ENCODE measurements at places on chromosomes 7 and 10.

DNA sequence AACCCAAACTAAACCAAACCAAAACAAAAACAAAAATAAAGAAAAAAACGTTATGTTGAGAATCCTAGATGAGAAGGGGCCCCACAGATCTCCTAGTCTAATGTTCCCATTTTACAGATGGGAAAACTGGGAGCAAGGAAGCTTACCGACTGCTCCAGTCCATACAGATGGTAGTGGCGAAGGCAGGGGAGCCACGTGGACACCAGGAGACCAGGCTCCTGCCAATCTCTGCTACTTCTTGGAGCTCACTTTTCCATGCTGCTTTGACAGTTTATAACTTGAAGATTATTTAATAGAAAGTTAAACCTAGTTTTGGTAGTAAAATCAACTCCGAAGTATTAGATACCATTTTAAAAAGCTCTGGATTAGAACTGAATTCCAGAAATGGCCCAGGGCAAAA is 62.0 kb downstream of the GATA3 start:
- no peak for DNase-seq

GRCh38 chr10:88038268-88038667 is 174.8 kb downstream of the PTEN start:
- DNase-seq, result no peak

DNA sequence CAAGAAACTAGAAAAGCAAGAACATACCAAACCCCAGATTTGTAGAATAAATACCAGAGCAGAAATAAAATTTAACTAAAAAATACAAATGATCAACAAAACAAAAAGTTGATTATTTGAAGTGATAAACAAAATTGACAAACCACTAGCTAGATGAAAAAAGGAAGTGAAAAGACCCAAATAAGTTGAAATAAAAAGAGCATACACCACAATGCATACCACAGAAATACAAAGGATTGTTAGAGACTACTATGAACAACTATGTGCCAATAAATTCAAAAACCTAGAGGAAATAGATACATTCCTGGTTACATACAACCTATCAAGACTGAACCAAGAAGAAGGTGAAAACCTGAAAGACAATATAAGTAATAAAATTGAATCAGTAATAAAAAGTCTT is 333.4 kb downstream of the SH2D4B start:
- no peak for DNase-seq

- DNase-seq, result no peak
Observed at GRCh38 chr7:21690705-21691104, 147.9 kb downstream of the DNAH11 start.

GRCh38 chr7:33757563-33758165 is 147.7 kb upstream of the BMPER start:
- no peak for DNase-seq
